NCI-H446 treated with DMSO at 0.1 percent for 48 hours (cell line): ENCODE measurements at places on chromosomes 2 and 18.

- DNase-seq: no peak
Measured at GRCh38 chr2:149652926-149653325, 65.4 kb upstream of the MMADHC start.

DNA sequence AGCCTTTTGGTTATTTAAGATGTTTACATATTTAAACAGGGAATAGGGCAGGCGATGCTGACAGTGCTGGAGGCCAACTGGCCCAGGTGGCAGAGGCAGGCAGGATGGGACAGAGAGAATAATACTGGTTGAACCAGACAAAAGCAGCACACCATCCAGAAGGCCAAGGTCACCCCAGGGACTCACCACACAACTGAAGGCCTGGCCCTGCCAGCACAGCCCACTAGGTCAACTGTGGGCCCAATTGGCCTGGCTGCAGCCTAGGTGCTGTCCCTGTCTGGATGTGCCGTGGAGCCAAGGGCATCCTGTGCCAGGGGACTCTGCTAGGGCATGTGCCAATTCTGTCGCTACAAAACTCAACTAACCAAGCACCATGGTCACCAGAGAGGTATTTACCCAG lies 69.2 kb downstream of the RNF152 start:
- DNase-seq: no peak

DNA sequence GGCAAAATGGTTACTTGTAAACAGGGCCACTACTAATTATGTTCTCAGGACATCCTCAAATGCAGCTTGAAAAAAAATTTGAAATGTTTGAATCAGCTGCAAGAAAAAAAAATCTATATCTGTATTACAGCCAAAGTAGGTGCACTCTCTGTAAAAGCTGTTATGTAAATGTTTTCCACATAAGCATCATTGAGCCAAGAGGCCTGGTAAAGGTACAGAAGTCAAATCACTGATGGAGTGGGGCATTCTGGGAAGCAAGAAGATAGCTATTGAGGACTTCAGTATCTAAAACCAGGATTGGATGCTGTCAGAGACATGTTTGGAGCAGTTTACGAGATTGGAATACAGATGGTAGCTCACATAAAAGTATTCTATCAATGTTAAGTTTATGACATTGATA lies 80.3 kb downstream of the MAPRE2 start:
- no peak for DNase-seq

DNA sequence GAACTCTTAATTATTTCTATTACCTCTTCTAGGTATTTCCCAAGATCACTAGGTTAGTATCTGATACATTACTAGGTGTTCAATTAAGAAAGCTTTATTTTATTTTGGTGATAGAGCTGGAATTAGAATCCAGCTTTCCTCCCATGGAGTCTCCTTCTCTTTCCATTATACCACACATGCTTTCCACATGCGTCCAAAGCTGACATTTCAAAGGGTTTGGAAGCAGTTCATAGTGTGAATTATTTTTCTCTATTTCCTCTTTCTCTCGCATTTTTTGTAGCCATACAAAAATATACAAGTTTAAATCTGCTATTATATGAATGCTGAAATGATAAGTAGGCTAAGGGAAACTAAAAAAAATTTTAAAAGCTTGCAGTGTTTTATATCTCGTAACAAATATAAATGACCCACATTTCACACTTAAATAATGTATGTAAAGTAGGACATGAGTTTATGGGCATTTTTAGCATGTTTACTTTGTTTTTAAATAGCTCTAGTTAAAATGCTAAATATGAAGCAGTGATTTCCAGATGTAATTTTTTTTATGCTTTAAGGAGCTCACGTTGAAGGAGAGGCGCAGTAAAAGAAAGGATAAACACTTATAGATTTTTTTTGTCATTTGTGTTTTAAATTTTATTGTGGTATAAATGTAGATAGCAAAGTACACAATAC lies 20.1 kb downstream of the ZC3H6 start:
- DNase-seq: no peak

DNA sequence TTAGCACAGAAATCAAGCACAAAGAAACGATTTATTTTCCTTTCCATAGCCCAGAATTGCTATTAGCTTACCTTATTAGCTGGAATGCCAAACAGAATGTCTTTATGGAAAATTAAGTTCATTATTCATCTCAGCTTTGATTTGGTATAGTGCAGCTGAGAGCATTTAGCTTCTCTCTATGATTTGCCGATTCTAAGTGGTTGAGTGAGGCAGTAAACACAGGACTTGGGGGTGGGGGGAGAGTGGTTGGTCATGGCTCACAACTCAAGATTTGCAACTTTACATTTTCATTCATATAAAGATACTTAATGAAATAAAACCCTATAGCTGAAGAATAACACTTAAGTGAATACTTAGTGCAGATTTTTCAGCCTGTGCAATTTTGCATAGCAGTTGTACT lies 395.2 kb downstream of the TGIF1 start:
- DNase-seq: no peak

GRCh38 chr2:8502316-8502715 lies 179.5 kb upstream of the ID2 start:
- no peak for DNase-seq

- no peak for DNase-seq
Measured at GRCh38 chr2:143088388-143088787, 40.8 kb upstream of the ARHGAP15 start.

GRCh38 chr2:70941186-70941585 lies 5.5 kb downstream of the ATP6V1B1 start:
- no peak for DNase-seq

DNA sequence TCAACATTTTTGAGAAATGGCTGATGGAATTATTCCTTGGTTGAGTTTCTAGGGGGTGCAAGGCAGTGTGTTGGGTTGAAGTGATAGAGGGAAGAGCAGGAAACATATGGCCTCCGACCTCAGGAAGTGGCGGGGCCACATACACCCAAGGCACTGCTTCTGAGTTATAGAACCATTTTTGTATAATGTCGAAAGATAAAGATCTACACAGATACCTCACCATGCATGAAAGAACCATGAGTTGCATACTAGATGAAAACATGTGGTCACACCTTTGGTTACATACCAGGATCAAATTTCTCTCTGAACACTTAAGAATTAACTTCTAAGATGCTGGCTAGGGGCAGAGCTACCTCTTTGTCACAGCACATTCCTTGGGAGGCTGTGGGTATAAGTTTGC lies 23.2 kb downstream of the LAMA3 start:
- DNase-seq: no peak

DNA sequence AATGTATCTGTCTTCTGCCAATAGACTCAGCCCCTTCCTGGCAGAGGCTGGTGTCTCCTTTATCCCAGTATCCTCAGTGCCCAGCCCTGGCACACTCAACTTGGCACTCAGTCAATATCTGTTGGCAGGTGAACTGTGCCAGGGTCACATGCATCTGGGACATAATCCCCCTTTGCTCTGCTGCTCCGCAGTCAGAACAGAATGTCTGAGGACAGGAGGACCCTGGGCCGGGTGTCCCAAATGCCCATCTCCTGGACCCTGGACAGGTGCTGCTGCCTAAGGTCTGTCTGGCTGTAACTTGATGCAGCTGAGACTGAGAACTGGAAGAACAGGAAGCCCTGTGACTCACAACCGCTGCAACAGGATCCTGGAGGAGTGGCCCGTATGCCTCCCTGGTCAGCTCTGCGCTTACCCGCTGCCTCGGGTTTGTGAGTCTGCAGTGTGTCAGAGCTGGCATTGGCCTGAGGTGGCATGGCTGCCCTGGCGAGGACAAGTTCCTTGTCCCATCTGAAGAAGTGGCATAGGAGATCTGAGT lies 11.4 kb downstream of the HK2 start:
- DNase-seq: peak; percentile 70
